Activated CD8-positive, alpha-beta memory T cell treated with anti-CD3 and anti-CD28 coated beads, Interleukin-2, amount 50 U/mL, for 48 hours (primary cell): ENCODE measurements at places on chromosomes 5 and 9.

DNA sequence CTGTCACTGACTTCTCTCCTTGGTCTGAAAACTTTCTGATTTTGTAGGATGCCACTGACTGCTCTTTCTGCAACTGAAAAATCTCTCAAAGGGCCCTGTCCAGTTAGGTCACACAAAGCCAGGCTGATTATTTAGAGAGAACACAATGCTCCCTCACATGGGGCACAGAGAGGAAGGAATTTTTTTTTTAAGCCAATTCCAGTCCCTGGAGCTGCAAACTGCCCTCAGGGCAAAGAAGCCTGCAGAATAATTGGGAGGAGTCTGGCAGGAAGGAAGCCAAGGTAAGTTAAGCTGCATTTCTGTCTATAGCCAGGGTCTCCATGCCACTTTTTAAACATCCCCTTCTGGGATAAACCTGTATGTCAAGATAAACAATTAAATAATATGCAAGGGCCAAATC lies 305.5 kb downstream of the ZSWIM6 start:
- no peak for DNase-seq

- no peak for DNase-seq
These were observed 34.0 kb upstream of the NCS1 start for GRCh38 chr9:130138171-130138653.

DNA sequence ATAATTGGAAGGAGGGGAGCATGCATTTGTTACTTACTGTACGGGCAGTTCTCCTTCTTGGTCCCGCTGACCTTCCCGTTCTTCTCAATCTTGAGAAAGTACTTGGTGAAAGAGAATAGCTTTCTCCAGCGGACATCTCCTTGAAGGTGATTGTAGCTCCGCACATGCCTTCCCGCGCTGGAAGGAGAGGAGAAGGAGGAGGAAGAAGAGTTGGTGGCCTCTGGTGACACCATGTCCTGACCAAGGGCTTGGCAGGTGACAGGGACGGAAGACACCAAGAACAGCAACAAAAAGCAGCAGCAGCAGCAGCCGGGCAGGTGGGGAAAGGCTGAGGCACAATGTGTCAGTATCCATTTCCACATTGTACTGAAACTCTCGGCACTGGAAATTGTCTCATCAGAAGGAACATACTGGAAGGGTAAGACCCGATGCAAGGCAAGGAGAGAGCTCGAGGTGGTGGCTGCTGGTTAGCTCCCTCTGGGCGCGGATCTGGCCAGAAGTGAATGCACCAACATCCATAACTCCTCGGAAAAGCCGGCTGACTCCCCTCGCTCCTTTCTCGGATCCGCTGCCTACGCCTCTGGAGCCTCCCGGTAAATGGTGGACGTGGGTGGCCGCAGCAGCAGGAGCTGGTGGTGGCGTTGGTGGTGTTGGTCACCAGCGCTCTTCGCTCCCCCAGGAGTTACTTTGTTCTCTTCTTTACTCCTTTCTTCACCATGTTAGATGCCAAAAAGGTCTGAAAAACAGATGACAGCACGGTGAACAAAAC lies 715 bp downstream of the FGF10 start:
- DNase-seq: no peak

DNA sequence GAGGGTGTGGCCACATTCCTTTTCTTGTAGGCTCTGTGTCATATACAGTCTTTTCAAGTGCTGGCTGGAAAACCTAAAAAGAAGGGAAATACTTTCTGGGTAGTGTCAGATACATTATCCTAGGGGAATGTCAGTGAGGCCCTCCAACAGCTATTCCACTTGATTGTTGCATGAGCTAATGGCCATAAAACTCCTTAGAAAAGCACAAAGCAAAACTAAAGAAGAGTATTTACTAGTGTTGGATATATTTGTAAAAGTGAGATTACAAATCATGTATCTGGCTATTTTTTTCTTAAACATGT lies 829 bp downstream of the ANXA1 start:
- DNase-seq: no peak

DNA sequence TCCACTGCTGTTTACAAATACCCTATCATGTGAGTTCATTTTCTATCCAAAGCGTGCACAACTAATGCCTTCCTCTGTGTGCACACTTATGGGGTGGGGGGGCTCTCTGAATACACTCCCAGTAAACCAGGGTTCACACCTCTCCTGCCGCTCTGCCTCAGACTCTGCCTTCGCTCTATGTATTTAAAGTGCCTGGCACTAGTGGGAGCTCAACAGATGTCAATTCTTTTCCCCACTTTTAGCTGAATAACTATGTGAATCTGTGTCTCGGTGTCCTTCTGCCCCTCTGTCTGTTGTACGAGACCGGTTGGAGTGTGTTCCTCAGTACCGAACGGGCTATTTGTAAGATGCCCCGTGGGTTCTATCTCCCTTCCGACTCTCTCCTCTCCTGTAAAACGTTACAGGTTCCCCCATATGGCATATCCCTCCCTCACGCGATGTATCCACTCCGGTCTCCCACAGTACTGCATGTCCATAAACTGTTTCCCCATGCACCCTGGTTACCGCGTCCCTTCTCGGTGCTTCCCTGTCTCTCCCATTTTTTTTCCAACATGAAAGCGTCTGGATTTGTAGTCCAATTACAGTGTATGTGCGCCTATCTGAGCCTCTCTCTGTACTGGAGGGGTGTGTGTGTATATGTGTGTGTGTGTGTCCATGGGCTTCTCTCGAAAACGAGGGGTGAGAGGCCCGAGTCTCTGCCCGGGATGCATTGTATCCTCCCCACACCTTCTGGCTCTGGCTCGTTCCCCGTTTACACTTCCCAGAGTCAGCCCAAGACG lies 1.6 kb downstream of the ELL2 start:
- no peak for DNase-seq

DNA sequence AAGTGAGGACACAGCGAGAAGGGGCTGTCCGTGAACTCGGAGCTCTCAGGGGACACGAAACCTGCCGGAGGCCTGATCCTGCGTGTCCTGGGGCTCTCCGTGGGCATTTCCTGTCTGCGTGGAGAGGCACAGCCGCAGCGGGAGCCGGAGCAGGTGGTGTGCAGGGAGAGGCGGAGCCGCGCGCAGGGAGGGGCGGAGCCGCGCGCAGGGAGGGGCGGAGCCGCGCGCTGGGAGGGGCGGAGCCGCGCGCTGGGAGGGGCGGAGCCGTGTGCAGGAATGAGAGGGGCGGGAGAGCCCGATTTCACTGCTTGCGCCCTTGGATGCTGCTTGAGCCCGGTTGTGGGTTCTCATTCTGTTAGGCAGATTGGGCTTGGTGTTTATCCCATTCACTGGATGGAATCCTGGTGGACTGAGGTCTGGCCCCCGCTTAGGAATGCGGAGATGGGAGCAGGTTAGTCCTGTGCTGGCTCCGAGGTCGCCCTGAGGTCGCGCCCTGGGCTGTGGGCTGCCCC lies 26.7 kb downstream of the NDUFS6 start:
- DNase-seq: no peak

DNA sequence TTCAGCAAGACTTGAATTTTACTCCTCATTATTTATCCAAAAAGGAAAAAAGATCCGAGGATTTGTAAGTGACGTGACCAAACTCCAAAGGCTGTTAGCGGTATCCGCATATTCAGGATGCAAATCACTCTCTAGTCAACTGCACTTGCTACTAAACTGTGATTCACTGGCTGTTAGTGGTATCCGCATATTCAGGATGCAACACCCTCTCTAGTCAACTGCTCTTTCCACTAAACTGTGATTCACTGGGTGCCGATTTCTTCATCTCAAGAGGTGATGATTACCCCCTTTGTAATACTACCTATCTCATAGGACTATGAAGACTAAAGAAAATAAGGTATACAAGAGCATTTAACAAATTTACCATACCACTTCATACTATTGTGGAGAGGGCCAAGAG lies 5.7 kb downstream of the MAPKAP1 start:
- DNase-seq: no peak

- DNase-seq: no peak
These were observed 41.6 kb downstream of the CLINT1 start for GRCh38 chr5:157817387-157817702.

- no peak for DNase-seq
These were observed 61.2 kb downstream of the ELL2 start for GRCh38 chr5:95900383-95900958.

DNA sequence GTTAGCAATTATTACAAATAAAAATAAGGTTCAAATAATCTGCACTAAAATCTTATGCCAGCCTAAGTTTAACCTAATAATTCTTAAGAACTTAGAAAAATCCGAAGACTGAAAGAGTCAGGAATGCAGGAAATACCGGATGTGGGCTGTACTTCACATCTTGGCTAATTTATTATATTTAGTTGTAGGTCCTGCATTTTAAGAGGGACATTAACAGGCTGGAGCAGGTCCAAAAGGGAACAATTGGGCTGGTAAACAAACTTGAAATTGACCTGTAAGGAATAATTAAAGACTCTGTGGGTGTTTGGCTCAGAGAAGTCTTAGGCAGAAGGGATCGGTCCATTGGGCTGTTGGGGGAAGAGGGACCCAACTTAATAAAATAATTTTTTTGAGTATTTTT lies 18.4 kb downstream of the GLRA1 start:
- DNase-seq: no peak

- no peak for DNase-seq
These were observed 110.8 kb downstream of the ADRB2 start for GRCh38 chr5:148937239-148937638.

- DNase-seq: no peak
These were observed 360.1 kb upstream of the C9orf72 start for GRCh38 chr9:27933210-27934025.

DNA sequence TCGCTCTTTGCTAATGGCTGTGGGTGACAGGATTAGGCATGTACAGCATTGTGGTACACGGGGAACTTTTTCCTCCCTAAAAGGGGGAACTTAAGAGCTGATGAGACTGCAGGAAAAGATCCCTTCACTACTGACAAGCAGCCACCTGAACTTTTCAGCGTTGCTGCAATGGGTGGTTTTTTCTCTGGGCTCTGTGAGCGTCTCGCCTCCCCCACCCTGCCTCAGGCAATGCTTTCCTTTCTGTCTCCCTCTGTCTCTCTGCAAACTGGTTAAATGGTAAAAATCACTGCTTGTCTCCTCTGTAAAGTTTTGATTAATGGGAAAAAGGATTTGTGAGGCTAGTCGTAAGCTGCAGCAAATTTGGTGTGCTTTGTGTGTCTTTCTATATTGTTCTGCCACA lies 20.3 kb downstream of the HSD17B3 start:
- DNase-seq: no peak

GRCh38 chr9:97900738-97901565 lies 21.3 kb downstream of the TRMO start:
- DNase-seq: no peak

- DNase-seq: no peak
These were observed 21.9 kb upstream of the HRH2 start for GRCh38 chr5:175635854-175636584.

GRCh38 chr9:14077672-14078071 lies 236.3 kb downstream of the NFIB start:
- no peak for DNase-seq

DNA sequence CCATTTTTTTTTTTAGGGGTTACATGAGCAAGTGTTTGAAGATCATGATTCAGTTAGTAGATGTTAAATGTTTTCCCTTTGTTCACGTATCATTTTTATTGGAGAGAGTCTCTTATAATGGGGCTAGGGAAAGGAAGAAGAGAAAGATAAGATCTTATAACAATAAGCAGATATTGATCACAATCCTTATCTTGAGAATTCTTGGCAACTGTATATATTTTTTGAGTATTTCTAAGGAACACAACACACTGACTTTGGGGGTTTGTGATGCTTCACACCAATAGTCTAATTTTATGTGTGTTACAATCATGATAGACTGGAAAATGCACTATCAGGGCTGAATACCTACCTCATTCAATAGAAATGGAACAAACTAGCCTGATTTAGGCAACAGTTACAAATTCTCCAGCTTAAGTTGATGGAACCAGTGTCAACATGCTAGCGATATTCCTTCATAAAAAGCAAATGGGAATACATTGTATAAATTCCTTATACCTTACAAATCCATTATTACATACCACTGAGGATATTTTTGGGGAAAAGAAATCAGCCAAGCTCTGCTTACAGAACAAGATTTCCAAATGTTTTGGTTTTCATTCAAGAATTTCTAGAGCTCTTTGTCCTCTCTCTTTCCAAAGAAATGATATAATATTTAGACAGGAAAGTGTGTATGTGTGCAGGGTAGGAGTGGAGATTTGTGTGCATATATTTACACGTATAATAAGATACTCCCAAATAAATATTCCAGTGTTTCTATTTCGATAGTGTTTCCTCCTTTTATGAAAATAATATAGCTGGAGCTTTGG lies 41.5 kb downstream of the SVEP1 start:
- no peak for DNase-seq

DNA sequence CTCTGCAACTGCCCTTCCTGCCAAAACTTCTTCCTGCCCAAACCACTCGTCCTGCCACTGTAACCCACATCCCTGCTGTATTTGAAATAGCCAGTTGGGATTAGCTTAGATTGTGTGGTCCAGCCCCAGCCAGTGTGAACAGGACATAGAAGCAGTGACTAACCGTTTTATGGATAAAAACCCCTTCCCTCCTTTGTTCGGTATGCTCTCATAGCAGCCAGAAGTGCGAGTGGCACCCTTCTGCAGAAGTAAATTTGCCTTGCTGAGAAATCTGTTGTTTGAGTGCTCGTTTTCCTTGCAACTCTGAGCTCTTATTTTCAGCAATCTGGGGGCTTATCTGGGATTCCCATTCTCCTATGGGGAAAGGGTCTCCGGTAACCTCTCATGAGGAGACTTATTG lies 470.0 kb downstream of the PRDM9 start:
- DNase-seq: no peak

GRCh38 chr9:12069366-12069765 lies 623.8 kb upstream of the TYRP1 start:
- DNase-seq: no peak

- no peak for DNase-seq
These were observed 59.5 kb upstream of the FOXI1 start for GRCh38 chr5:170046241-170046640.

GRCh38 chr5:117947836-117948235 lies 1040.5 kb downstream of the DTWD2 start:
- DNase-seq: no peak

- no peak for DNase-seq
These were observed 96.5 kb upstream of the PALM2AKAP2 start for GRCh38 chr9:109683521-109683920.

DNA sequence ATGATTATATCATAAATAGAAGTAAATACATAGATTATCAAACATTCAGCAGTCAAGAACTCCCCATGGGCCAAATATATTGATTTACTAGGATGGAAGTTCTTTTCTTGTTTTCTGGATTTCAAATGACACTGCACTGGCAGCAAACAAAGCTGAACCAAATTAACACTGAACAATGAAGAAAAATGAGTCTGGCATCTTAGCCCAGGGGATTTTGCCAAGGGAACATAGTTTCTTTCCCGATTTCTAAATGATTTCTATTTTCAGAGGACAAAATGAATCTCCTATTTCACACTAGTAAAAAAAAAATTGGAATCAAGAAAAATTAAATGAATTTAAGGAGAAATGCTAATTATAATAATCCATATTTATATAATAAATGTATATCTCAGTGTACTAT lies 116.9 kb upstream of the FAM174A start:
- DNase-seq: no peak

DNA sequence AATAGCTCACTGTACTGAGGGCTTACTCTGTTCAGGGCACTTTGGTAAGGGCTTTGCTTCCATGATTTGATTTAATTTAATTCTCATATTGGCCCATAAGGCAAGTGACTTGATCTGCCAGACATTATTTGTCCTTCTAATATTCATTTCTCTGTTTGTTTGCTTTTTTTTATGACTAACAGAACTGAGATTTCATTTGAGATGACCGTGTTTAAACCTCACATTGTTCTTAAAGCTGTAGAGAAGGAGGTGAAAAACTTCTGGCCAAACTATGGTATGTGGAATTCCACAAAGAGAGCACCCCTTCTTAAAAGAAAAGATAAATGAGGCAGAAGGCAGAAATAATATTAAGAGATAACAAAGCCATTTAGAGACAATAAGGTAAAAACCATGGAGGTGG lies 775.6 kb upstream of the ACO1 start:
- no peak for DNase-seq
